ENCODE measurements at places on chromosomes 1 and 21. TPM values are rescaled to one million over a fixed set of nuclear protein-coding genes. Genes with fewer than 3 reads are reported as not detected.

The LMO4 gene
- total RNA-seq = 49.1 TPM

The ERG gene
- not detected for total RNA-seq

The DSCAM gene
- total RNA-seq = under 0.01 TPM

The CLCA1 gene
- not detected for total RNA-seq

The LRRC8B gene
- not detected for total RNA-seq

The TNFSF18 gene
- not detected for total RNA-seq

The MCOLN3 gene
- total RNA-seq = not detected

The HPCAL4 gene
- total RNA-seq = not detected

The RWDD3 gene
- total RNA-seq = 17.7 TPM

The TAL1 gene
- not detected for total RNA-seq

The C1QA gene
- not detected for total RNA-seq

The RSRP1 gene
- 104 TPM for total RNA-seq

The AMY2B gene
- 2.2 TPM for total RNA-seq

The LCE1D gene
- total RNA-seq = not detected
